ENCODE measurements at places on chromosomes 6 and 20.

DNA sequence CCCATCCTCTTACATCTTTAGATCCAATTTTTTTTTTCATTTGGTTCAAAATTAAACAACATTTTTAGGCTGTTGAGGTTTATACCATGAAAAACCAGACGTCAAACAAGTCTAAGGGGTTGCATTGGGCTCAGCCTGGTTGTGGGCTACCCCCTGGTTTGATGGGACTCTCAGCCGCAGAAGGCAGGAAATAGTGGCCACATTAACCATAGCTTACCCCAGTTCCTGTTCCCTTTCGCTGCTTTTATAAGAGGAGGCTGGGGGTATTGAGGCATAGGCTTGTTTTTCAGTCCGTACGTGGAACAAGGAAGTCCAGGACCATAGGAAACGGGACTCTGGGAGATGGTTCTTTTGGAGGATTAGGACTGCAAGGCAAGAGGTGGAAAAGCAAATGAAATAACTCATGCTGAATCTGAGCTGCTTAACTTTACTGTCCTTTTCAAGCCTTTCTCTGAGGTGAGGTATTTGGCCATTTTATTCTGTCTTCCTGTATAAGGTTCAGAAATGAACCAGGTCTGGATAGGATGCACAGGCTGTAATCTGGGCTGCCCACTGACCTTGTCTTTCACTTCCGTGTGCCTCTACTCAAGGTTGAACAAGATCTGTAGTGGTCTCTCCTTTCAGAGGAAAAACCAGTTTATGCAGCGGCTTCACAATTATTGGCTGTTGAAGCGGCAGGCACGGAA lies 7.7 kb downstream of the BRPF3 start:
- no peak for DNase-seq

DNA sequence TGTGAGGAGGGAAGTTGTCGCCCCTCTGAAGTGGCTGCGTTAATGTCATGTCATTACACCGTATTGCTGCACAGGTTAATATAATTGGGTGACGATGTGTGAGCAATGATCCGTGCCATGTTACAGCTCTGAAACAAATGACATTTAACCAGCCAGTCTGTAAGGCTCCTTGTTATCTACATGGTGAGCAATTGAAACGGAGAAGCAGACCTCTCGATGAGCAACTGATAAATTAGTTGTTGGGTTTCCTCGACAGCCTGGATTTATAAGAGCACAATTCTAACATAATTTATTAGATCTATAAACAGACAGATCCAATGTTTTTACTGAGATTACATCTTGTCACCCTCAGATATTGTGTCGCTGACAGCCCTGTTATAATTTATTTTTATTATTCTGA lies 49.9 kb upstream of the MAFB start:
- no peak for DNase-seq

DNA sequence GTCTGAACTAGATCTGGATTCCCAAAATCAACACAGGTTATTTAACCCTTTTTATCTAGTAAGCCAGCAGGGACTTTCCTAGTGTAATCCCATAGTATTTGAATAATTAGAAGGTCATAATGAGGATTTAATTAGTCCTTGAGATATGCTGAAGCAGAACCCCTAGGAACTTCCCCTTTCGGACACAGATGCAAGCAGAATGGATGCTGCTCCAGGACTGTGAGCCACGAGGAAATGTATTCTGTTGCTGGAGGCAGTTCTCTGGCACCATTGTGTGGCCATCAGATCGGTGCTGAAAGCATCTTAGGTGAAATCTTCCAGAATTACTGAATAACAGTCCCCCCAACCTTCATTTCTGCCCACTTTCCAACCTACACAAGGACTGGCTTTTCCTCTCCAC lies 206.9 kb downstream of the TMEM242 start:
- DNase-seq, result no peak

DNA sequence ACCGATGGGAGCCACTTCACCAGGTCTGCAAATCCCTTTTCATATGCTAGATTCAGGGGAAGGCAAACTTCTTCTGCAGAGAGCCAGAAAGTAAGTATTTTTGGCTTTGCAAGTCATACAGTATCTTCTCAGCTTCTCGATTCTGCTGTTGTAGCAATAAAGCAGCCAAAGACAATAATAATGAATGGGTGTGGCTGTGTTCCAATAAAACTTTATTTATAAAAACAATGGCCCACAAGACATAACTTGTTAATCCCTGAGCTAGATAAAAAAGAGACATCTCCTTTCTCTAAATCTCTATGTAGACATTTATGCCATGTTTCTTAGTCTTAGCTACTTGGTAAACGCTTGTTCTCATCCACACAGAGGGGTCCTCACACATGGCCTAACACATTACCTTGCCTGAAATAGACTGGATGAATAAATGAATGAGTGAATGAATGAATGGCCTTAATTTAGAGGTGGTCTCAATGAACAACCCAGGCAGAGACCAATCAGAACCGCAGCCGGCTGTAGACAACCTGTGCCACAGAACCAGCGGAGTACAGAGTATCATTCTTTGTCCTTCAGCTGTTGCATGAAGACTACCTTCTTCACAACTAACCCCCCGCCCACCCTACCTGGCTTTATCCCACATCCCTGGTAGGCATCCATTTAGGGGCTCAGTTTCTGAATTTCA lies 13.5 kb upstream of the PREX1 start:
- no peak for DNase-seq

Measured in fibroblast of mammary gland (primary cell).